ENCODE measurements at places on chromosomes 2 and 18. TPM values are rescaled to one million over a fixed set of nuclear protein-coding genes. Genes with fewer than 3 reads are reported as not detected.
A peak's percentile ranks its signal among the peaks of the same experiment; 100 is the strongest.

Gene RTP5
- not detected for total RNA-seq

Gene SLC4A5
- 0.25 TPM for total RNA-seq

Gene UGT1A1
- not detected for total RNA-seq

Gene GCKR
- 0.13 TPM for total RNA-seq

Gene STARD6
- 0.13 TPM for total RNA-seq

Gene MYO1B
- 96.8 TPM for total RNA-seq

Gene DSG4
- total RNA-seq: not detected

Gene PLCD4
- total RNA-seq: 1.4 TPM

Gene ZBTB7C
- total RNA-seq: under 0.01 TPM

Gene CRACDL
- 3.0 TPM for total RNA-seq

- DNase-seq: no peak
Observed at GRCh38 chr2:129247751-129248150, 731.7 kb upstream of the RAB6C start.

DNA sequence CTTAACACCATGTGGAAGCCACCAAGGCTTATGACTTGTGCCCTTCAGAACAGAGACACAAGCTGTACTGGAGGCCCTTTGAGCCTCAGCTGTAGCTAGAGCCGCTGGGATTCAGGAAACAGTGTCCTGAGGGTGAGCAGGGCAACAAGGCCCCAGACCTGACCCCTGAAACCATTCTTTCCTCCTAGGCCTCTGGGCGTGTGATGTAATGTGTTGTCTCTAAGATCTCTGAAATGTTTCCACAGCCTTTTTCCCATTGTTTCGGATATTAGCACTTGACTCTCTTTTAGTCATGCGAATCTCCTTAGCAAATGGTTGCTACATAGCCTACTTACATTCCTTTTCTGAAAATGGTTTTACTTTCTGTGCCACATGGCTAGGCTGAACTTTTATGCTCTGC, 114.9 kb downstream of the CD8B2 start:
- DNase-seq: no peak

DNA sequence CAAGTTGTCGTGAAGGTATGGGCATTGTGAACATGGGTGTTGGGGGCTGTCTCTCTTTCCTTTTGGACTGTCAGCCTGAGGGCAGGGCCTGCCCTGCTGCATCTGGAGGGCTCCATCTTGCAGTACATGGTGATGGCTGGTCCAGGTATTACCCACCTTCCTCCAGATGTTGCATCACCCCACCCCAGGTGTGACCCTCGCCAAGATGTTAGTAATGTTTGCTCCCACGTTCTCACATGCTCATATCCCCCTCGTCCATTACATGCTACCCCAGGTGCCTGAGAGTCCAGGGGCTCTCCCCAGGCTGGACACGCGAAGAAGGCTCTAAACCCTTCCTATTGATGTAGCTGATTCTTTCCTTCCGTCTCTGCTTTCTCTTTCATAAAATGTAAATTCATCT, 13.9 kb downstream of the ZAP70 start:
- no peak for DNase-seq

DNA sequence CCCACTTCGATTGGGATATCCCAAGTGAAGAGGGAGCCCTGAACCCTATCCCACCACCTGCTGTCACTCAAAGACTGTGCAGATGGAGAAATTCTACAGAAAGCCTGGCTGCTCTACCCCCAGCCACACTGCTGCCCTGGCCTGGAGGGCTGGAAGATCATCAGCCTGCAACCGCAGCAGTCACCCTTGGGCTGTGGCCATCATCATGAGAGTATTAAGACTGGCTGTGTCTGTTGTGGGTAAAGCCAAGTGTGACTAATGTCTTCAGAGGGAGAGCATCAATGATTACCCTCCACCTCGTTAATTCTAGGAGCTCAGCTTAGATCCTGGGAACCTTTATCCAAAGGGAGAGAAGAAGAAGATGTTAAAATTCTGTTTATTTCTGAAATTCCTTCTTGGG, 221.5 kb downstream of the TFCP2L1 start:
- DNase-seq: no peak

- no peak for DNase-seq
Observed at GRCh38 chr2:15134957-15135356, 426.2 kb downstream of the NBAS start.

DNA sequence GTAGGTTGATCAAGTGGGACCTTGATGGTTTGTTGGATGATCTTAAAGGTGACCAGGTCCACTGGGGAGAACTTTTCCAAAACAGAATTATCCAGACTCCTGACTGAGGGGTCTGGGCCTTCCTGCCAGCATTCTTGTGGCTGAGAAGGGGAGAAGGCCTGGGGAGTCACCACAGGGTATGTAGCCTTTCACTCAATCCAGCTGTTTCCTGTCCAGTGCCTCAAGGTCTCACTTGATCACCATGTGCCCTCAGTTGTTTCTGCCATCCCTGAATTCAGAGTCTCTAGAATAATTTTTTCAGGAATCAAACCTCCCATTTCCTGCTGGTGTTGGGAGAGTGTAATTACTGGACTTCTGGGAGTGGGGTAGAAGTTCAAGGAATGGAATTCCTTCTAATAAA, 54.4 kb upstream of the TANC1 start:
- no peak for DNase-seq

DNA sequence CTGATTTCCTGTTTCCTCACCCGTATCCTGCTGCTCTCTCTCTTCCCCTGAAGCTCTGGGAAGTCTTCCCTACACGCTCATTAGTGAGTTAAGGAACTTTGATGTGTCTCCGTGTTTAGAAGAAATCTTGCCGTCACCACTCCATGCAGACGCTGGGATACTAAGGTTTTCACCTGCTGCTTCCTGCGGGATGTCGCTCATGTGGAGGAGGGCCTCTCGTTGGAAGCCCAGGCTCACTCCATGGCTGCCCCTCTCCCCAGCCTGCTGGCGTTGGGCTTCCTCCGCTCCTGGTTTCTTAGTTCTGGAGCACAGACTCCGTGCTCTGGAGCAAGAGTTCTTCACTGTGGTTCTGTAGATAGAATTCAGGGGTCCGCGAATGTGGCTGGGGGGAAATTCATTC, 326.3 kb downstream of the GBX2 start:
- no peak for DNase-seq

DNA sequence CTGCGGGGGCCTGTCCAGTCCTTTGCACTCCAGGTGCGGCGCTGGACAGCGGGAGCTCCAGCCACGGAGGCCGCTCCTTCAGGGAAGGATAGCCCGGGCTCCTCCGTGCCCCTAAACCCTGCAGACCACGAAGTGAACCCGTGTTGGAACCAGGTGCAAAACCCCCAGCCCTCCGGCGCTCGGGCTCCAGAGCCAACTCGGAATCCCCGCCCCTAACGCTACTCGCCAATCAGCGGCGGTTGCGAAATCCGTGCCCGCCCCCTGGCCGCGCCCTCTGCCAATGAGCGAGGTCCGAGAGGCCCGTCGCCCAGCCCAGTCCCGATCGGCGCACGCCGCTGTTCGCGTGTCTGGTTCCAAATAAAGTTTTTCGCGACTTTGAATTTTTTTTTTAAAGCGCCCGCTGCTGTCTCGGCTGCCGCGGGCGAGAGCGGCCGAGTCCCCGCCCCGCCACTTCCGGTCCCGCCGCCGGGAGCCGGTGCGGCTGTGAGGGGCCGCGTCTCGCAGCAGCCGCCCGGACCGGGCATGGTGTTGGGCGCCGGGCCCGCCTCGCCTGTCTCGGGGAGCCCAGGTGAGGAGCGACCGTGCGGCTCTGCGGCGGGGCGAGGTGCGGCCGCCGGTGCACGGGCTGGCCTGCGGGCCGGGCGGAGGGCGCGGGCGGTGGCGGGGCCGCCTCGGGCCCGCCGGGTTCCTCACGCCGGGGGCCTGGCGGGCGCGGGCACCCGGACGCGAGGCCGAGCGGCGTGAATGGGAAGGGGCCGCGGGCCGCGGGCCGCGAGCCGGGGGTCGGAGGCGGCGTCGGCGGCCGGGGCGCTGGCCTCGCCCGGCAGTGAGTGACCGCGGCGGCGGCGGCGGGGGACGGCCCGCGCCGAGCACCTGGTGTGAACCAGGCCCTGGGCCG, at the start of gene UBE2F:
Gene UBE2F (plus strand): TSS at position 450 of the 898 bp plus-strand sequence. CDS start 6,094 bp downstream, outside the sequence.
- DNase-seq: peak; percentile 97

GRCh38 chr2:241193271-241193670, 4.8 kb downstream of the ANO7 start:
- no peak for DNase-seq

DNA sequence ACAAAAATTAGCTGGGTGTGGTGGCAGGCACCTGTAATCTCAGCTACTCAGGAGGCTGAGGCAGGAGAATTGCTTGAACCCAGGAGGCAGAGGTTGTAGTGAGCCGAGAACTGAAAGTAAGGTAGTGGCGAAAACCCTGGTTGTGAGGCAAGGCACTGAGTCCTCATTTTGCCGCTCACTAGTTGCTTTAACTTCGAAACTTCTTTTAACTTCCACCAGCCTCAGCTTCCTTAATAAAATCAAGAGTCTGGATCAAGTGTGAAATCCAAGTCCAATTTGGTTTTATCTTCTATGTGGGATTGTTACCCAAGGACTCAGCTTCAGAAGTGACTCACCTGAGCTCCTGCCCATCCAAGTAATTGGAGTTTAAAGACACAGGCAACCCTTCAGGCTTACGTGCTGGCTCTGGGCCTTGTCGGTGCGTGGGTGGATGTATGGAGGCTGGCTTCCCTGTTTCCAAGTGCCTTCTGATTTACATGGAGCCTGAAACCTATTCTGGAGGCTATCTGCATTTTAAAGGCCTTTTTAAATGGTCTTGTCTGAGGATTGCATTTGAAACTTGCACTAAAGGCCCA, 374.2 kb upstream of the ID2 start:
- DNase-seq: no peak

GRCh38 chr2:233164128-233164635, 87.3 kb upstream of the ATG16L1 start:
- no peak for DNase-seq

DNA sequence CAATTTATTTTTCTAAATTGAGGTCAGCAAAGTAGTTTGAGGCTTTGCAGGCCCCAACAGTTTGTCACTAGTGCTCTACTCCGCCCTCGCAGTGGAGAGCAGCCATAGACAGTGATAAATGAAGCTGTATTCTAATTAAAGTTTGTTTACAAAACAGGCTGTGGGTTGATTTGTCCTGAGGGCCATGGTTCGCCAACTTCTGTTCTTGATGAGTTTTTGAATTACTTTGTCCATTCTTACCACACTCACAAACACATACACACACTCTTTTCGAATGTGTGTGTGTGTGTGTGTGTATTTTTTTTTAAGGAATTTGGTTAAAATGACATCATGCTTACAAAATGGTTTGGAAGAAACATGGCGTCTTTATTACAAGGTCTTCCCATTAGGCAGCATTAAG, 68.6 kb downstream of the MTCL1 start:
- no peak for DNase-seq
